ENCODE measurements at places on chromosomes 3 and 15. TPM values are rescaled to one million over a fixed set of nuclear protein-coding genes. Genes with fewer than 3 reads are reported as not detected.

The THPO gene
- not detected for total RNA-seq

The GATA2 gene
- 8.1 TPM for total RNA-seq

DNA sequence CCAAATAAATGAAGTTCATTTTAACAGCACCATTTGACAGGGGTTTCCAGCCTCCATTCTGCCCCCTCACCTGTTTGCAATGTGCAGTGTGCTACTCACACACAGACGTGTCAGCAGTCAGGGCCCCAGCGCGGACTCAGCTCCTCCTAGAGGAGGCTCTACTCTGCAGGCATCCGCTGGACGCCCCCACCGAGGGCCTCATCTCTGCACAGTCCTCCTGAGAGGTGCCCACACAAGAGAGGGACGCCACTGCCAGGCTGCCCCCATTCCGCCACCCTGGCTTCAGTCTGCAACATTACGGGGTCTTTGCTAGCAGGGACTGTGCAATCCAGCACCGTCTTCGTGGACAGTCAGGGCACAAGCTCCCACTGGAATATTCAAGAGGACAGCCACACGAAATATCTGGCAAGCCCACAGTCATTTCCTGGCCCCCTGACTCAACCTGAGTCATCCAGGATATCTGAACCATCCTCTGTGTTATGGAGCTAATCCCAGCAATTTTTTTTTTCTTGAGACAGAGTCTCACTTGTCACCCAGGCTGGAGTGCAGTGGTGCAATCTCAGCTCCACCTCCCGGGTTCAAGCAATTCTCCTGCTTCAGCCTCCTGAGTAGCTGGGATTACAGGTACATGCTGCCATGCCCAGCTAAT, 255.0 kb downstream of the OCA2 start:
- no peak for DNase-seq

DNA sequence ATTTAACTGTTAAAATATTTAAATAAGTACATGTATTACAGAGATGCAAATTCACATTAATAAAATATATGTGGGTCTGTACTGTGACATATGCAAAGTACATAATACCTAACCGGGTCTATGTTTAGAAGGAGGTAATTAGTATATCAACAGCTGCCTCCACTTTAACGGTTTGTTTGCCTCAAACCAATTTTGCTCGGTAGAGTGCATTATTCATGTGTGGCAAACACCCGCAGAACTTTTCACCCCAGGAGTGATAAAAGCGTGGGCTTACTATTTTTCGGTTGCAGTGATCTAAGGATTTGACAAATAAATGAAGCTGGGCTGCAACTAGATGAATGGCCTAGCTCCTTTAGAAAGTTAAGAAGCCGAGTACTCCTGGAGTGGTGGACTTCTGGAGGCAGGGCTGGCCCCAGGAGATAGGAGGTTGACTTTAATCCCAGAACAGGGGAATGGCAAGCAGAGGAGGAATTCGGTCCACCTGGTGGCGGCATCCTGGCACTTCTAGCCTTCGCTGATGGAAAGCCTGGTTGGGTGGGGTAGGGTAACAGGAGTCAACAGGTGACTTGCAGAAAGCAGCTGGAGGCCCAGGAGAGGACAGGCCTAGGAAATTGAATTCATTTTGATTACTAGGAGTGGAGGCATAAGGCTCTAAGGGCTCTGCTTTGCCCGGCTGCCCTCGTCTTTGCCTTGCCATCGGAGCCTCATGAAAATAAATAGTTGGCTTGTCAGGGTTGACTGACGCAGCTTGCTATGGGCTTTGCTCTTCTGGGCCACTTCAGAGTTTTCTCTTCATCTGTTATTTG, 2.4 kb downstream of the SLCO3A1 start:
- DNase-seq, result no peak

- DNase-seq, result no peak
Observed at GRCh38 chr3:156360963-156361362, 194.0 kb downstream of the SSR3 start.

- DNase-seq, result no peak
Observed at GRCh38 chr3:141311170-141311495, 57.2 kb upstream of the ZBTB38 start.

- DNase-seq, result no peak
Observed at GRCh38 chr15:78179286-78179840, 30.2 kb downstream of the IDH3A start.

DNA sequence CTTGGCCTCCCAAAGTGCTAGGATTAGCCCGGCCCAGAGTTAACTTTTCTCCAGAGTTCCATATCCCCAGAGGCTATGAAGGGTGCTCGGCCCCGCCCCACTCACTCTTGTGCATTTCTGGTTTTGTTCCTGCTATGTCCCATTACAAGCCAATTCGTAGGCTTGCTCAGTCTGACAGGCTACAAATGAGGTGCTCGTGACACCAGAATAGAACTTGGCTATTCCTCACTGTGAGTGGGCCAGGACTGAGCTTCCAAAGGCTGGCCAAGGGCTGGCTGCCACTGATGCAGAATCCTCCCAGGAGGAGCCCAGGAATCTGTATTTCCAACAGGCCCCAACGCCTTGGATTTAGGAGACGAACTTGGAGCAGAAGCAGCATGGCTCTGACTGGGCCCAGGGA, 282.7 kb upstream of the C2CD4B start:
- no peak for DNase-seq

Data from tibial nerve (tissue), 4 donors.